ENCODE measurements at places on chromosomes 12 and 14.

DNA sequence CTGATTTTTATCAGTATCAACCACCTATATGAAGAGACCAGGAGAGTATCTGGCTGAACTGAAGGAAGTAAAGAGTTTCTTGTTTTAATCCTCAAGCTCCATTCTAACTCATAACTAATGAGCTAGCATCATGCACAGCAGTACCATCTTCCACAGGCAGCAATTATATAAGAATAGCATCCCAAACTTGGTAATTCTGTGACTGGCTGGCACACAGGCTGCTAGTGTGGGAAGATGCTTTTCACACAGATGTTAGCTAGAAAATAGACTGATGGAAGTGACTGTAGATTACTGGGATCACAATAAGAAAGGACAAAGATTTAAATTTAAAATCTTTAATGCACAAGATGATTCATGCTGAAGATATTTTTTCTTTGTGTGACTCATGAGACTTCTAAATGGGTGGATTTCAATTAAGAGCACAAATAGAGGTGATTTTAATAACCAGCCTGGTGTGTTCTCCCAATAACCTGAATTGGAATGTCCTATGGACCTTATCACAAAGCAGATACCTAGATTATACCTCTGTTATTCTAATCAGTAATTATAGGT lies 417.7 kb upstream of the ATXN7L3B start:
- no peak for DNase-seq

GRCh38 chr12:106288494-106289195 lies 13.9 kb upstream of the TCP11L2 start:
- peak; percentile 86 for DNase-seq

- no peak for DNase-seq
Observed at GRCh38 chr12:85829391-85829790, 6.8 kb downstream of the RASSF9 start.

DNA sequence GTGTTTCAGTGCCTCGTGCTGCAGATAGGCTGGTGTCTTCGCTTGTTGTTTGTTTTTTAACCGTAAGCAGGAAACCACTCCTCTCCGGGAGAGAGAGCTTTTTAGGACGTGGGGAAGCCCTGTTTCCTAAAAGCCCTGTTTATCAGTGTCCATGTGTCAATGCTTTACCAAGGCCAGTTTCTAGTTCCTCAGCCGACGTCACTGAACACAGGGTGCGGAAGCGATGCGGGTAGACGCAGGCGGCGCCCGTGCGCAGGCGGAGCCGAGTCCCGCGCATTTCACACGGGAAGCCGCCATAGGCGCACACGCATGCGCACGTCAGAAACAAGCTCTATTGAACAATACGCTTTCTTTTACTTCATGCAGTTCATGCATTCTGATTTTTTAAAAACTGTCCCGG lies 79.8 kb downstream of the GLT1D1 start:
- DNase-seq = no peak

DNA sequence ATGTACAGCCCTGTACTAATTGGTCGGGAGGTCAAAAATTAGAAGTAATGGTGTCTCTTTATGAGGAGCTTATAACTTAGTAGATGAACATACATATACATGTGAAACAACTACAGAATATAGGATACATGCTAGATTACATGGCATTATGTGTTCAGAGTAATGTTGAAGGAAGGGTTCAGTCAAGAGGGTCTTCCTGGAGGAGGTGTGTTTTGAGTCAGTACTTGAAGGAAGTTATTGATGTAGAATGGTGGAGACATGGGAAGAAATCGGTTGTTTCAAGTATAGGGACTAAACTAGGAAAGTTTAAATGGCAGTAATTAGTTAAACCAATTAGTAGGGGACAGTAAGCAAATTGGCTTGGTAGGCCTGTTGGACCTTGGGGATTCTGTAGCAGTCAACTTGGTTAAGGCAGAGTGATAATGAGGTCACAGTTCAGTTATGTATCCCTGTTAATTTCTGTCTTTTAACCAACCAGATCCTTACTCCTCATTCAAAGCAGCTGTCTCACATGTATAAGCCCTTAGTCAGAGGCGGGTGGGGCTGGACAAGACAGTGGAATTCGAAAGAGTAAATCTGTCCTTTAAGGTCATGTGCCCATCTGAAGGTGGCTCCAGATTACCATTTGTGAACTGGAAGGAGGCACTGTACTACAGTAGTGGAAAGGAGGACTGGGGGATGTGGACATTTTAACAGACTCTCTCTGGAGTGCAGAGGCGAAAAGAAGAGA lies 3.5 kb upstream of the ANKRD52 start:
- peak; percentile 30 for DNase-seq

- no peak for DNase-seq
Observed at GRCh38 chr14:35944847-35945246, 118.7 kb downstream of the BRMS1L start.

GRCh38 chr14:61649283-61649682 lies 46.0 kb upstream of the HIF1A start:
- no peak for DNase-seq

DNA sequence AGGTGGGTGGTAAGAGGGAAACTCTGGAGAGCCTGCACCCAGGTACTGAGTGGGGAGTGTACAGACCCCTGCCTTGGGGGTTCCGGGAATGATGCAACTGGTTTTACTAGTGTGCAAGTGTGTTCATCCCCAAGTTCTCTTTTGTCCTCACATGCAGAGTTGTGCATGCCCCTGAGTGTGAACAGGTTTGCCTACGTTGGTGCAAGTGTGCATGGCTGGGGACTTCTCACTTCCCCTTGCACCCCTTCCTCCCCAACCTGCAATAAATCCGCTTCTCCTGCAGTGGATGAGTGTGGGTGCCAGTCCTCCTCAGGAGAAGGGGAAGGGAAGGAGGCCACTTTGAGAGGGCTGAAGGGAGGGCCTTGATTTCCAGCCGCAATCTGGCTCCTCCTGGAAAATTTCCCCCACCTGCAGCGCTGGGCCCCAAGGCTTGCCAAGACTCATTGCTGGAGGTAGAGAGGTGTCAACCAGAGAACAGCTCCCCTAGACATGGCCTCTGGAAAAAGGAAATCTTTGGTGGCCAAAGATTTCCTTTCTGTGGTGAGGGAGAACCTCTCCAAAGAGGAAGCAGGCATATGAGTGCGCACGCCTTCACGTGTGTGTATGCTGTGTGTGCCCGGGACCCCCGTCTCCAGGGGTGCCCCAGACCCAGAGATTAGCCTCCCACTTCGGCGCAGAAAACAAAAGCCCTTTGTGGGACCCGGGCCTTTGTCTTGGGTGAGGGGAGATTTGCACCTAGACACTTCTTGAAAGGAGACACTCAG lies 5.5 kb downstream of the AQP2 start:
- DNase-seq = no peak

DNA sequence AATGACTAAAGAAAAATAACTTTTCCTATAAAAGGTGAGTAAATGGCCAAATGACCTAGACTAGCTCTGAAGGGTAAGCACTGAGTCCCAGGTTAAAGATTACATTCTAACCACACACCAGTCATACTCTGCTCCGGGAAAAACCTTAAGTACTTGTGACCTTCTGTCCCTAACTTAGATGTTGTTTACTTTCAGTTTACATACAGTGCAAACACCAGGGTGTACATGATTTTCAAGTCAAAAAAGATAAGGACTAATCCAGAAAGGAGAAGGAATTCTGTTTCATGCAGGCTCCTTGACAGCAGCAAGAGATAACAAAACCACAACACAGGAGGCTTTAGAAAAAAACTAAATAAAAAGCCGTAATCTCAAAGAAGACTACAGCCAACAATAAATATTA lies 174.2 kb downstream of the PPM1H start:
- no peak for DNase-seq

All from suppressor macrophage treated with lipopolysaccharide for 4 hours (primary cell).